Activated naive CD4-positive, alpha-beta T cell treated with anti-CD3 and anti-CD28 coated beads for 36 hours (primary cell): ENCODE measurements at places on chromosomes 16 and 17. TPM values are rescaled to one million over a fixed set of nuclear protein-coding genes. Genes with fewer than 3 reads are reported as not detected.

Gene TENT4B
- total RNA-seq: 17.9 TPM

Gene ZNF267
- total RNA-seq: 59.7 TPM

Gene TPSG1
- not detected for total RNA-seq

Gene C17orf58
- 9.4 TPM for total RNA-seq

Gene CTDNEP1
- 147 TPM for total RNA-seq

Gene ACSM5
- total RNA-seq: not detected

Gene CHST5
- 0.10 TPM for total RNA-seq

Gene TP53TG3
- total RNA-seq: not detected
